ENCODE measurements at places on chromosomes 2 and 18.

GRCh38 chr2:42107249-42108042, 59.6 kb downstream of the PKDCC start:
- no peak for DNase-seq

DNA sequence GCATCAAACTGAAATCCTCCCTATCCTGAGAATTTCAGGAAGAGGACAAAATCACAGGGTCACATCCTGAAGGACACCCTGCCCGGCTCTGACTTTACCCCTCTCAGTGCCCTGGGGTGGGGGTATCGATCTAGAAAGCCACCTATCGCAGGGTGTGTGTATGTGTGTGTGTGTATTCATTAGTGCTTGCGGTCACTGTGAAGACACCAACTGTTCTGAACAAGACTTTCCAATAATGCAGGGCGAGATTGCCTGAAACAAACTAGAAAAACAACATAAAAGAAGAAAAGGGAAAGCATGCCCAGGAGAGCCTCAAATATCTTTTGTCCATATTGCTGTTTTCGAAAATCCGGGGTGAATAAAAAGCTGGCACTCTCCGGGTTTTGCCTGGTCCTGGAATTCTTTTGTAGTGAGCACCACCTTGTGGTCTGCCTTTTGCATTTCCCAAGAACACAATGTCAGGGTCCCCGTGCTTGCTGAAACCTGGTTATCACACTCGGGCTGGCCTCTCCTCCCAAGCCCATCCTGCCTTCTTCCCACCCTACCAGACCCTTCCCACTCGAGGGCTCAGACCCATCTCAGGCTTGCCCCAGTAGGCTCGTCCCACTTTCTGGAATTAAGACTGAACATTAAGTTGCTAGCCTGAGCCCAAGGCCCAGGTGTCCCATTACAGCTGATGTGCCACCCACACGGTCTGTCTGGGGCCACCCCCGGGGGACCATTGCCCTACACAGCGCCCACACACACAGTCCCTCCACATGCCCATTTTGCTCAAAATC, 25.0 kb upstream of the COPS8 start:
- peak; percentile 47 for DNase-seq

DNA sequence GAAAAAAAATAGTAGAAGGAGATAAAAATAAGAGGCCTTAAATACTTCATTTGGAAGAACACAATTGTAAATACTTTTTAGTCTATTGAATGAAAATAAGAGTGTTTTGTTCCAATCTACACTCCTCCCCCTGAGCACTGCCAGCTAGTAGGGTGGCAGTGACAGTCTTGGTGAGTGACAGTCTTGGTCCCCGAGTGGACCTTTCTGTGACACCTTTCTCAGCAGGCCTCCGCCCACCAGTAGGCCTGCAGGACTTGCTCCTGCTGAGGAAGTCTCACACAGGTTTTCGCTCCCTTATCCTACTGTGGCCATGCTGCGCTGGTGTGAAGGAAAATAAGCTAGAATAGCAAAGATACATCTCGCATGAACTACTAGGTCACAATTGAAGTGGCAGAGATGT, 666.8 kb downstream of the NR4A2 start:
- no peak for DNase-seq

GRCh38 chr2:101501443-101501842, 26.5 kb upstream of the RFX8 start:
- DNase-seq: no peak

DNA sequence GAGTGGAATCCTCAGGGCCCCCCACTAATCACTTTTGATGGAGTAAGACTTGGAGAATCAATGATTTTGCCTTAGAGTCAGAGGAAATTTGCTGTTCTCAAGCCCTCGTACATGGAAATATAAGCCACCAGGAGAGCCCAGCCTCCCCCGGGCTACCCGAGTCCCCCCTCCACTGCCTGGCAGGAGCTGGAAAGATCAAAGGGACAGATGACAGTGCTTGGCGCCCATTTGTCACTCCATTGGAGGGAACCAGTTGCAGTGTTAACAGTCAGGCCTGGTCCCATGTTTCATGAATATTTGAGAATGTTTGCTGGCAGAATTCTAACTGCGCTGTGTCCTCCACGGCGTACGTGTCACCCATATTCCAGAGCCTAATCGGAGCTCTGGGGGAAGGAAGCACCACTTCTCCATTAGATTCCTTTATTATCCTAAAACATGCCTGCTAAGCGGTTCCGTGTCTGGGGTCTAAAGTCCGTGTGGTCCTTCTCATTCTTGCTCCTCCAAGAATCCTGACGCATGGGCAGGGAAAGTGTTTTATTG, 202.4 kb downstream of the KLHL29 start:
- no peak for DNase-seq

DNA sequence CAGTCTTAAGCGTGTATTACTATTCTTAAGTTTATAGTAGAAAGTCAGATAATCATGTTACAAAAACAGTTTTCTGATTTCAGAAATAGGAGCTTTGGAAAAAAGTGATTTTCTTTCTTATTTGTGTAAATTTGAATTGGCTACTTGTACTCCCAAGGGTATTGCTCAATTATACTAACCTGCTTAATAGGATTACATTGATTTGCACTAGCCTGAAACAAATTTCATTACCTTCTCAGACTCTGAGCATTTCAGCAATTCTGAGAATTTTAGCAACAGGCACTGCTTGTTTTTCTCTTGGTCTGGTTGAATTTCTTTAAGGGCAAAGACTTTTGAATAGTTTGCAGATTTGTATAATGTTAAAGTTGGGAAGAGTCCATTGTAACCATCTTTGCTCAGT, 87.2 kb upstream of the NXPH2 start:
- no peak for DNase-seq

DNA sequence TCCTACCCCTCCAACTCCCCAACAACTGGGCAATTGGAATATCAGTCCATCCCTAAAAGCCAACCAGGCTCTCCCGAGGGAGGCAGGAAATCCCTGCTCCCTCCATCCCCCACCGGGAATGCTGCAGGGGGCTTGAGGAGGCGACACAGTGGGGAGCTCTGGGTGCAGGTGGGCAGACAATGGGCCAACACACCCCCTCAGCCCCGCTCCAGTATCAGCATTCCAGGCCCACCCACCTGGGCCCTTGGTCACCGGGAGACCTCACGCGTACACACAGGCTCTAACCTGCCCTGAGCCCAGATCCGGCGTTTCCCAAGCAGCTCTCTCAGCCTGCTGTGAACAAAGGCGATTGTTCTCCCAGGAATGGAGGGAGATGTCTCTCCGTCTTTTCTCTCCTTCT, 37.6 kb upstream of the FZD7 start:
- no peak for DNase-seq

DNA sequence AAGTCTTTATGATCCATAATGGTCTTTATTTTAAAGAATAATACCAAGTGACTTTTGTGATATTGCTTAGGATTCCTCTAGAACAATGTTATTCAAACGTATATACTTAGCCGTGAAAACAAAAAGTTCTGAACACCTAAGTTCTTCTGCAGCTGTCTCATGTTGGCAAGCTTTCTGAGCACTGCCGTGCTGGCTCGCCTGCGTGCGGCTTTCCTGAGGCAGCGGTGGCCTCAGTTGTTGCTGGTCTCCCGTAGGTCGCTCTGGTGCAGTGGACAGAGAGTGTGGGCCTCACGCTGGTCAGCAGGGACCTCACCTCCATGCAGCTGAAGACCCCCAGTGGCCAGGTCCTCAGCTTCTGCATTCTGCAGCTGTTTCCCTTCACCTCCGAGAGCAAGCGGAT, 66.8 kb upstream of the NFATC1 start:
- DNase-seq: no peak

- DNase-seq: peak; percentile 97
These were observed 50.2 kb downstream of the TGOLN2 start for GRCh38 chr2:85277416-85278158.

- no peak for DNase-seq
These were observed 223.1 kb downstream of the CDH20 start for GRCh38 chr18:61556316-61556715.

- no peak for DNase-seq
These were observed 42.0 kb downstream of the EHD3 start for GRCh38 chr2:31275976-31276375.

DNA sequence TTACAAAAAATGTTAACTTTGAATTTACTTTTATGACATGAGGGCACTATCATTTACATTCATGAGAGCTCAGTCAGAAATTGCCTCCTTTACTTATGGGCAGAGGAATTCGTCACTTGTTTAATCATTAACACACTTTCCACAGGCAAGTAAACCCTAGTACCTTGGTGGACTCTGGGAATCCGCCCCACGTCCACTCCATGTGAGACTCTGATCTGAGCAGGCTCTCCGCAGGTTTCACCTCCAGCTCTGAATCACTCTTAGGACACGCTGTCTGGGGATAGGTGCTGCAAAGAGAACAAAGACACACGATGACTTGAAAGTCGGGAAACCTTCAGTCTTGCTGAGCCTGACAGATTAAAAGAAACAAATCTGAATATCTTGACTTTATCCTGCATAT, 73.6 kb downstream of the LPIN2 start:
- no peak for DNase-seq

GRCh38 chr18:12924616-12925015, 23.2 kb upstream of the SEH1L start:
- no peak for DNase-seq

GRCh38 chr2:231321556-231322334, 73.8 kb upstream of the B3GNT7 start:
- no peak for DNase-seq

GRCh38 chr2:97675430-97676113, 6.1 kb downstream of the C2orf92 start:
- no peak for DNase-seq

GRCh38 chr18:68354176-68354575, 360.7 kb downstream of the TMX3 start:
- DNase-seq: no peak

DNA sequence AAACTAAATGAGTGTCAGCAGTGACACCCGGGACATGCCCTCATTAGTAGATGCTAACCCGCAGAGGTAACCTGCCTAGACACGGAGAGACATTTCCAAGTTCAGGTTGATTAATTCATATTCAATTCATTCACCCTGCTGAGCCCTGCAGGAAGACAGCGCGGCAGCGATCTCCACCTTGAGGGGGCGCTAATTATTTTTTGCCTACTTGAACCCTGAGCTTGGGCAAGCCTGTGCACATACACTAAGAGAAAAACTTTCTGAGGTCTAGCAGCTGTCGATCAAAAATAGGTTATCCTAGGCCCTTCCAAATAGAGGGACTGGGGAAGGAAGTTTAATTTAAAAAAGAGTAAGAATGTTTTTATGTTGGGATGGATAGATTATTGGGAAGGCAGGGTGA, 1.3 kb upstream of the LYPD6 start:
- no peak for DNase-seq

DNA sequence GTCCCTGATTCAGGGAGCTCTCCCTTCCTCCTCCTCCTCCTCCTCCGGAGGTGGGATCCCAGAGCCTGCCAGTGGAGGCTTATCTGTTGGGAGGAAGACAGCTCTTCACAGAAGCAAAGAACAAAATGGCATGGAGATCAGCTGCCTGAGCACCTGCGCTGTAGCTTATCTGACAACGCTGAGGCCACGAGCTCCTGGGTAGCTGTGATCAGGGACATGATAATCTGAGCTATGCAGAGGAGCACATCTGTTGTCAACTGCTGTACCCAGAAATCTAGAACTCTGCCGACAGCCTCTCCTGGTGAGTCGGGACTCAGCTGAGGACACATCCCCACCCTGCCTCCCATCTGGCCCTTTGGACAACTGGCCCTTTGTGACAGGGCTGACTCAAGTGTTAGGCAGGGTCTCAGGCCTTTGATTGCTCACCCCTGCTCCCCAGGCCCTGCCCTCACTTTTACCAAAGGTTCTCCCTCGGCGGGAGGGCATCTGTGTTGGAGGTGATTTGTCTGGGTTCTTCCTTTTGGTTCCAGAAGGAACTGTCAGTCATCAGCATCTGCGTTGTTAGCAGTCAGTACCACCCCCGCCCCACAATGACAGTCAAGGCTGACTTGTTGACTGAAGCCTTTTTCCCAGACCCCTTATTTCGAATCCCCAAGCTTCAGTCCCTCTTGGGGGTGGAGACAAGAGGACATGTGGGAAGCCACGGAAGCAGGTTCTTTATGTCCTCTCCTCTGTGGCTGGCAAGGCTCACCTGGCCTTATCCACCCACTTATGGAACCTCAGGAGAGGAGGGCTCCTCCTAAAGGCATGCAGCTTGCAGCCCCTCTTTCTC, 5.9 kb upstream of the CNNM3 start:
- DNase-seq: no peak

GRCh38 chr18:78701771-78702396, 277.7 kb upstream of the SALL3 start:
- DNase-seq: no peak

- DNase-seq: no peak
These were observed 501 bp downstream of the TNS1 start for GRCh38 chr2:218002143-218002844.

GRCh38 chr18:48693625-48694262, 154.9 kb downstream of the CTIF start:
- no peak for DNase-seq

- DNase-seq: peak; percentile 17
These were observed 1.2 kb downstream of the SERTAD2 start for GRCh38 chr2:64652231-64653108.

DNA sequence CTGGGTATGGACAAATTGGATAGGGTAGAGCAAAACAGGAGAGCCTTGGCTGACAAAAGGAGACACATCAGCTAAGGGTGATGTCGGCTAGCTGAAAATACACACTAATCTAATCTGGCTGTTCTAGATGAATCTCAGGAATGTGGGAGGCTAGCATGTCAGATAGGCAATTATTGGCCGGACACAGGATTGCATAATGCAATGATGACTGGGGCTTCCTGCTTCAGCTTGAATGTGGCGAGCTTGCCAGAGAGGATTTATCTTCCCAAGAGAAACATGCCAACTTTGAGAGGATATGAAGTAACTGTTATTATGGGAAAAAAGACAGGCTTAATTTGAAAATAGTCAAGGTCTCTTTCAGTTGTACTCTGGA, 102.4 kb downstream of the TRIB2 start:
- DNase-seq: peak; percentile 87

DNA sequence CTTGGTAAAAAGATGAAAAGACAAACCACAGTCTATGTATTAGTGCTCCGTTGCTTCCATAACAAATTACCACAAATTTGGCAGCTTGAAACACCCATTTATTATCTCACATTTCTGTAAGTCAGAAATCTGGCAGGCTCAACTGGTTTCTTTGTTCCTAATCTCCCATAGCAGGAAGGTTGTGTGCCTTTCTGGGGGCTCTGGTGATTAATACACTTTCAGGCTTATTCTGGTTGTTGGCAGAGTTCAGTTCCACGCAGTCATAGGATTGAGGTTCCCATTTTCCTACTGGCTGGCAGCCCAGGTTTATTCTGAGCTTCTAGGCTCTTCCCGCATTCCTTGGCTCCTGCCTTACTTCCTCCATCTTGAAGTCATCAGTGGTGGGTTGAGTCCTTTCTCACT, 189.3 kb downstream of the ANAPC1 start:
- DNase-seq: peak; percentile 80

GRCh38 chr2:120982598-120982997, 246.9 kb downstream of the GLI2 start:
- no peak for DNase-seq

- DNase-seq: no peak
These were observed 313.2 kb downstream of the SATB2 start for GRCh38 chr2:199144546-199144945.

DNA sequence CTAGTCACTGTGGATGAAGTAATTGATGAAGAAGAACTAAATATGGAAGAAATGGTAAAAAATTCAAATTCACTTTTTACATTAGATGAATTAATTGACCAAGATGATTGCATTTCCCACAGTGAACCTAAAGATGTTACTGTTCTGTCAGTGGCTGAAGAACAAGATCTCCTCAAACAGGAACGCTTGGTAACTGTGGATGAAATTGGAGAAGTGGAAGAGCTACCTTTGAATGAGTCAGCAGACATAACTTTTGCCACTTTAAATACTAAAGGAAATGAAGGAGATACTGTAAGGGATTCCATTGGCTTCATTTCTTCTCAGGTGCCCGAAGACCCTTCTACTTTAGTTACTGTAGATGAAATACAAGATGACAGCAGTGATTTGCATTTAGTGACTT, 26.6 kb upstream of the DYSF start:
- no peak for DNase-seq

Data from skin of body (tissue), 3 donors.